Activated gamma-delta T cell treated with Interleukin-2 at 50 U/mL for 16 hours (primary cell): ENCODE measurements at places on chromosomes 5 and 9.

- peak; percentile 5 for DNase-seq
Observed at GRCh38 chr5:73564675-73565074, 764 bp downstream of the ANKRA2 start.

DNA sequence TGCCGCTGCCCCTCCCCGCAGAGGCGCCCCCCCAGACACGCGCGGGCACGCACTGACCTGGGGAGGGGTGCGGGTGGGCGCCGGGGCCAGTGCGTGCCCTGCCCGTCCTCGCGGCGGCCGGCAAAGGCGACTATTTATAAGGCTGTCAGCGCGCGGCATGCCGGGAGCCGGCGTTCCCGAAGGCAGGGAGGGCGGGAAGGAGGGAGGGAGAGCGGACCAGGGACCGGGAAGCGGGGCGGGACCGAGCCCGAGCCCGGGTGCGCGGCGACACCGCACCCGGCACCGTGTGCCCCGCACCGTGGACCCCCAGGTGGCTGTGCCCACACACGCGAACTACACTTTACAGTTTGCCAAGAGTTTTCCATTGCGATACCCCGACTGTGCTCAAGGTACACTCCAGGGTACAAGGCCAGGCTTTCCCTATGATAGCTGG, at the start of gene AK1:
AK1 (minus strand) TSS at position 110 of the 433 bp plus-strand sequence. CDS start 3,058 bp downstream, outside the sequence.
- no peak for DNase-seq

DNA sequence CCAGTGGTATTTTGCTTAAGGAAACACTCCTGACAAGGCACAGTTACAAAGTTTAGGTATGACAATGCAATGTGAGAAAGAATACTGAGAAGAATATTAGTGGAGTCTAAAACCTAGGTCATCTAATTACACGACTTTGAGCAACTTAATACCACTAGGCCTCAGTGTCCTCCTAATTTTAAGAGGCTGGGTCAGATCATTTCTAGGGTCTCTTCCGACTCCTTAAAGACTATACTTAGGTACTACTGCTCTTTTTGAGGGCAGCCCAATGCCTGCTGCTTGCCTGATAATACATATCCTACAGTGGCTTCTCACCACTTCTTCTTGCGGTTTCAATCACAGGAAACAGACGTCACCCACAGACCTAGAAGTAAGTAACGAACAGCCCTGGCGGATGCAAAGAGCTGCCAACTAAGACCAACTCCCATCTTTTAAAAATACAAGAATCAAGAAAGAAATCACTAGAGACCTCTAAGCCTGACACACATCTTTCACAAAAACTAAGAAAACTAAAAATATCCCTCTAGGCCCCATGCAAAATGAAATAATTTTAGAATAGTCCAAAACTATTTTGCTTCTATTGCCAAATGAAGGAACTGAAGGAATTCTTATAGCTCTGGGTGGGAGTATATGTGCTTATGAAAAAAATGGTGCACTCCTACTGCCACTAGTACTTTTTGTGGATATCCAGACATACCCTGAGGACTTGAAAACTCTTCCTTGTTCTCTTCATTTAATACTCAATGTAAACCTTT, 13.1 kb downstream of the DIAPH1 start:
- peak; percentile 75 for DNase-seq

DNA sequence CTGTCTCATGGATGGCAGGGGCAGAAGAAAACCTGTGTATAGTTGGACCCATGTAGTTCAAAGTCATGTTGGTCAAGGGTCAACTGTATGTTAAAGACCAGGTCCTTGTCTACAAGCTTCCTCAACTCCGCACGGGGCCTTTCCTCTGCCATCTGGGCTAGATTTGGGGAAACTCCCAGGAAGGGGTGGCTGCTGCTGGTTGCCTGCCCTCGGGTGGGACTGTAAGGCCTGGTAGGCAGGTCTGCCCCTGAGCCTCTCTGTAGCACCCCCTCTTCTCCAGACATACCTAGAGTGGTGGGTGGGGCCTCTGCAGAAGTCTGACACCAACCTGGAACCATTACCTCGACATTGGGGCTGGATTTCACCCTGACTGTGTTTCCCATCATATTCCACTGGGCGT, 15.2 kb downstream of the ENHO start:
- DNase-seq, result no peak

DNA sequence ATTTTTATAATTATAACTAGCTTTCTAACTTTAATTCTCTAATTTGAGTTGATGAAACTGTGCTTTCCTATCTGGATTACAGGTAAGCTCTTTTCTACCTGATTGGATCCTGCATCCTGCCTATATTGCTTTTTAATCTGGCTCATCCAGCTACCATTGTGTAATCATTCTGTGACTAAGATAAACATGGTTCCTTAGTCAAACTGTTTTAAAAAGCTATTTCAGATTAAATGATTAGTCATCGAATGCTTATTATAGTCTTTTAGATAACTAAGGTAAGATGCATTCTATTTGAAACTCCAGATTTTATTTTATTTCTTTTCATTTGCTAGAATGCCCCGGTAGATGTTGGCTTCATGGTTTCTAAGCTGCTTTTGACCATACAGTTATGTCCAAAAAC, 50.7 kb downstream of the ICE1 start:
- no peak for DNase-seq

GRCh38 chr5:143842920-143843319, 31.0 kb downstream of the HMHB1 start:
- no peak for DNase-seq

DNA sequence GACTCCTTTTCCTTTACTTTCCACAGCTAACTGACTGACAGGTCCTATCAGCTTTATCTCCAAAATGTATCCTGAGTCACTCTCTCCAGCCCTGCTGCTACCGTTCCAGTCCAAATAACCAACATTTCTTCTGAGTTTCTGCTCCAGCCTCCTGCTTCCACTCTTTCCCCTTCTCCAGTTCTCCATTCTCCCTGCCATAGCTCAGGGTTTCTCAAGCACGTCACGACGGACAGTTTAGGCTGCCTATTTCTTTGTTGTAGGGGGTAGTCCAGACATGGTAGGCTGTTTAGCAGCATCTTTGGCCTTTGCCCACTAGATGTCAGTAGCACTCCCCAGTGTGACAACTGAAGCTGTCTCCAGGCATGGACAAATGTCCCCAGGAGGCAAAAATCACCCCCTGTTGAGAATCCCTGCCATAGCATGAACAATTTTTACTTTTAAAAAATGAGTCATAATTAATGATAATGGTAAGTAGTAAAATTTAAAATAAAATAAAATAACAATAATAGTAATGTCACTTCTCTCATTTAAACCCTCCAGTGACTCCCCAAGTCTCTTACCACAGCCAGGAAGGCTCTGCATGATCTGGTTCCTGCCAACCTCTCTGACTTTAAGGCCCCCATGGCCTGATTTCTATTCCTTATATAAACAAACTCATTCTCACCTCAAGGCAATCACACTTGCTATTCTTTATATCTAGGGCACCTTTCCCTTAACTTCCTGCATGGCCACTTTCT, 105.4 kb upstream of the FER start:
- DNase-seq, result peak; percentile 29

DNA sequence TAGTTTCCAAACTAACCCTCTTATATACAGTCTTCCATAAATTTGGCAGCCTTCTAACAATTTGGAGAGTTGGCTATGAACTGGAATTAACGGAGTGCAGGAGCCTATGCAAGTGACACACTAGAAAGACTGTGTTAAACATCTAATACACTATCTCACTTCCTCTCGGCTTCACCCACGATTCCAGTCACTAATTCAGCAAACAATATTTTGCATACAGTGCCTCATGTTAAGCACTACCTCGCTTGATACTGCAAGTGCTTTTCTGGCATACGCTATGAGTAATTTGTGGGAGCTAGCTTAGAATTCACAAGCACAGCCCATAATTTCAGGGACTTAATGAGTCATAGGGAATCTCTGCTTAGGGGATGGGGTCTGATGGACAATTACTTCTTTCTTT, 102.5 kb downstream of the ST8SIA4 start:
- no peak for DNase-seq

DNA sequence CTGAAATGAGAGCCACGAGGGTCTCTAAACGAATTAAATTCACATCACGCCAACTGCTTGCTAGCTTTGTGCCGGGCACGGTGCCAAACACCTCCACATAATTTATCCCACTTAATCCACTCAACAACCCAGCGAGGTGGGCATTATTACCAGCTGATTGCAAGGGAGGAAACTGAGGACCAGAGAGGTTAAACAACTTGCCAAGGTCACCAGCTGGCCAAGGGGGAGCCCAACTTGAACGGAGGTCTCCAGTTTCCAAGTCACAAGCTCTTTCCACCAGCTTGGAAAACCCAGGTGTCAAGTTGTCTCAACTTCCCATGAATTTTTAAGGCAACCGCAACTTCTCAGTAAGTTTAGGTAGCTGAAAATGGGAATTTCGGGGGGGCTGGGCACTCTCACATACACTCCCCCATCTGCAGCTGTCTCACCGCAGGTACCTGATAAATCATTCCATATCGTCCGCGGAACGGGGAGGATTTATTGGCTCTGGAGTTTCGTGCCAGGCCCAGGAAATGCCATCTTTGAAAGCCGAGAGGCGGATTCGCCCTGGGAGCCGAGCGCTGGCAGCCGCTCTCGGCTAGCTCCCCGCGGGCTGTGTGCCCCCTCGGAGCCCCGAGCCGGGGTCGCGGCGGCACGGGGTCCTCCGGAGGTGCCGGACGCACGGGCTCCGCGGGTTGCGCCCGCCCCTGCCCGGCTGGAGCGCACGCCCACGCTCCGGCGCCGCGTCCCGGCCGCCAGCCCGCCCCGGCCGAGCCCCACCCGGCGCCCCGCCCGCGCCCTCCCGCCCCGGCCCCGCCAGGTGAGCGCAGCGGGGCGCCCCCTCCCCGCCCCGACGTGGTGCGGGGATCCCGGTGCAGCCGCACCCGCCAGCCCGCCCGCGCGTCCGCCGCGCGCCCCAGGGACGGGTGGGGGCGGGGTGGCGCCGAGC, 617 bp downstream of the PTPN3 start:
- no peak for DNase-seq

DNA sequence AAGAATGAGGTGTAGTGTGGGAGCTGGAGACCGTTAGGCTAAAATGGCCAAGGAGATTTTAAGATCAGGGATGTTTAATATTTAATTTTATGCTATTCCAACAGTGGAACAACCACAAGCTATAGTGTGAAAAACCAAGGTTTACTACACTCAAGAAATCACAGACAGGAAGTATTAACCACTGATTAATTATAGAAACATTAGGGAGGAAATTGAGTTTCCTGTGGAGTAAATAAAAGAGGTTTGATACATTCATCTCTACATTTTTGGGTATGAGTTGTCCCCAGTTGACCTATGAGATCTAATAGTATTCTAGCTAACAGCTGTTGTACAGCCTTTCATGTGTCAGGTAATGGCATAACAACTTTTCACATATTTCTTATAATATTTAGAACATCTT, 103.7 kb upstream of the MPDZ start:
- no peak for DNase-seq

GRCh38 chr5:37580106-37580505, 201.0 kb downstream of the WDR70 start:
- no peak for DNase-seq

DNA sequence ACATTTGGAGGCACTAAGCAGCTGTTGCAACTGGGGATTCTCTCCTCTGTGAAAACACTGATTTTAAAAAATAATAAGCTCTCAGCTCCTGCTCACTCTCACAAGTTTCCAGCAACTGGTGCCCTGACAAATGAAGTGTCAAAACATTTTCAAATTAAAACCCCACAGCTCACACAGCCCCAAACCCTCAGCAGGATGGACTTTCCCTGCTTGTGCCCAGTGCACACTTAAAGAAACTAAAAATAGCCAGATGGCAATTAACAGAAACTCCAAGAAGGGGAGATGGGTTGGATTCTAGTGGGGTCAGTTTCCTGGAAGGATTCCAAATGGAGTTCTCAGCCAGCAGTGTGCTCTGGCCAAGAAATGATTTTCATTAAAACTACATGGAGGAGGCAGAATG, 163.0 kb upstream of the PUM3 start:
- DNase-seq, result no peak

DNA sequence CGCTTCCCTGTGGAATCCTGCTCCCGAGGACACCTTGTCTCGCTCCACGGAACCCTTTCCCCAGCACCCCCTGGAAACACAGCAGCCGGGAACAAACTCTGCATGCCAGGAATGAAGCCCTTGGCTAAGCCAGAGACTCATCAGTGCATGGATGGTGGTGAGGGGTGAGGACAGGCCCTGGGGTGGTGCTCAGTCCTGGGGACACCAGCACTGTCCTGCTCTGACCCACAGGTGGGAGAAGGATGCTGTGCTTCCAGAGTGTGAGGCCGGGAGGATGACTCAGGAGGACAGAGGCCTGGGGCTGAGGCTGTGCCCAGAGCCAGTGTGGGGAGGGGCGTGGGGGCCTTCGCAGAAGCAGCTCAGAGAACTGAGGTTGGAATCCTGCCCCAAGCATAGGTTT, 11.2 kb upstream of the EGR1 start:
- DNase-seq, result no peak

- no peak for DNase-seq
Observed at GRCh38 chr9:107907715-107908114, 418.1 kb upstream of the KLF4 start.

DNA sequence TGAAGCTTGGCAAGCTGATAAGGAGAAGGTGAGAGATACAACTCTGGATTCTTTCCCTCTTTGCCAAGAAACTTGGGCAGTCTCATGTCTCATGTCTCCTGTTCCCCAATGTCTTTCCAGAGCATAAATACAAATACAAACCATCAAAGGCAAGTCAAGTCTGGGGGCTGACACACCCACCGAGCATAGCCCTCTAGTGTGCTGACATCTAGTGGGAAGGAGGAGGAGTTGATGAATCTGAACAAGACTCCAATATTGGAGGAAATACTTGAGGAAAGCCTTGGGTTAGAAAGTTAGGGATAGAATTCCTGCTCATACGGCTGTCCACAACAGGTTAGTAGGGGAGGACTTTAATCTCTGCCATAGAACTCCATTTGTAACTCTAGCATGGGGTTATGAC, 8.6 kb downstream of the MLANA start:
- DNase-seq, result no peak

GRCh38 chr5:137891849-137892248, 2.6 kb downstream of the PKD2L2 start:
- DNase-seq, result no peak

DNA sequence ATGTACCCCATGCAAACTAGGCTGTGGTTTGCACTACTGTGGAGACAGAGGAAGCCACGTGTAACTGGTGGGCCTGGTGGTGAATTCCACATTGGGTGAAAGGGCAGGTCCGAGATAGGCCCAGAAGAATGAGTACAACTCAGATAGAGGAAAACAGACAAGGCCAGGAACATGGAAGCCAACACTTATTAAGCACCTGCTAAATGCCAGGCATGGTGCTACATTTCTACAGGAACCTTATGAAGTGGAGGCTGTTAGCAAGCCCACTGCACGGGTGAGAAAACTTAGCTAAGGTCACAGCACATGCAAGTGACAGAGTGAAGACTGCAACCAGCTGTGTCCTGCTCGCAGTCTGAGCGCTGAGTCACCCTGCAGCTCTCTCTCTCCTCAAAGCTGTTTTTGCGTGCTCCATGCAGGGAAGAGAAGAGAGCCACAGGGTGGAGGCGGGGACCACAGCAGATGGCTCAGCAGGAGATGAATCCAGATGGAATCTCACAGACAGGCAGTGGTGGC, 65.5 kb upstream of the SPTLC1 start:
- no peak for DNase-seq
